Activated CD8-positive, alpha-beta memory T cell treated with anti-CD3 and anti-CD28 coated beads, Interleukin-2, amount 10 ng/mL, durations not matched to agents 7 days and 5 days (primary cell): ENCODE measurements at places on chromosomes 7 and 10. TPM values are rescaled to one million over a fixed set of nuclear protein-coding genes. Genes with fewer than 3 reads are reported as not detected.

- H3K27ac ChIP-seq: no peak overlapping the region
- H3K4me3 ChIP-seq: no peak overlapping the region
- no peak for DNase-seq
Measured at GRCh38 chr10:22722626-22723169, 8.3 kb upstream of the PIP4K2A start.

MYOF gene
- 5.5 TPM for total RNA-seq

FAM131B gene
- 2.6 TPM for total RNA-seq

FAM13C gene
- total RNA-seq: not detected

- H3K4me3 ChIP-seq: no peak overlapping the region
- H3K36me3 ChIP-seq: no peaks in the 10 kb centered on the region
- DNase-seq: no peak
- no peaks in the 10 kb centered on the region for H3K27me3 ChIP-seq
- no peak overlapping the region for H3K27ac ChIP-seq
Measured at GRCh38 chr10:24289235-24289634, 80.3 kb downstream of the KIAA1217 start.
